NCI-H460 (cell line): ENCODE measurements at places on chromosomes 3 and 15. TPM values are rescaled to one million over a fixed set of nuclear protein-coding genes. Genes with fewer than 3 reads are reported as not detected.

DNA sequence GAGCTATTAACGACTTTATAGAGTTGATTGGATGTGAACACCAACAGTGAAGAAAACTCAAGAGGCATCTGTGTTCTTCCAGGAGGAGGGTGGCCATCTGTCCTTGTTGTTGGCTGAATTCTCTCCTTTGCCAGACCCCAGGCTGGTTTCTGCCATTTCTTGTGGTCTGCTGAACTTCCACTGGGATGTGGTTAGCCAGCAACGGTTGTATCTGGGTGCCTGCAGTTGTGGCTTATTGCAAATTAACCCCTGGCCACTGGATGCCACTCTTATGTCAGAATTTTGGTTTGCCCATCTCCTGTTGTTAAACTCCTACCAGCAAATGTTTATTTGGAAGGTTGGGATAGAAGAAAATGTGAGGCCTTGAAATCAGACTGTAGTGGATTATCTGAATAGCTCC is 163.6 kb upstream of the TBC1D5 start:
- no peak for DNase-seq

DNA sequence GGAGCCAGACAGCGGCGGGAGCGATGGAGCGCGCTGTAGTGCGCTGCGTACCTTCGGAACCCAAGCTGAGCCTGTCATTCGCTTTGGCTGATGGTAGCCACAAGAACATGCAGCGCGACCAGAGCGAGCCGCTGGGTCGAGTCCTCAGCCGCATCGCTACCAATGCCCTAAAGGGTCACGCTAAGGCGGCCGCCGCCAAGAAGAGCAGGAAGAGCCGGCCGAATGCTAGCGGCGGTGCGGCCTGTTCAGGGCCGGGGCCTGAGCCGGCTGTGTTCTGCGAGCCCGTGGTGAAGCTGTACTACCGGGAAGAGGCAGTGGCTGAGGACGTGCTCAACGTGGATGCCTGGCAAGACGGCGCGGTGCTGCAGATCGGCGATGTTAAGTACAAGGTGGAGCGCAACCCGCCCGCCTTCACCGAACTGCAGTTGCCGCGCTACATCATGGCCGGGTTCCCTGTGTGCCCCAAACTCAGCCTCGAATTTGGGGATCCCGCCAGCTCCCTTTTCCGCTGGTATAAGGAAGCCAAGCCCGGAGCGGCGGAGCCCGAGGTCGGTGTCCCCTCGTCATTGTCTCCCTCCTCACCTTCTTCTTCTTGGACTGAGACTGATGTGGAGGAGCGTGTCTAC is 498 bp downstream of the PDE12 start:
- no peak for DNase-seq

GRCh38 chr3:144109944-144110343 is 138.3 kb downstream of the DIPK2A start:
- no peak for DNase-seq

The ZNF774 gene
- 0.69 and 1.5 TPM in 2 replicates for total RNA-seq

DNA sequence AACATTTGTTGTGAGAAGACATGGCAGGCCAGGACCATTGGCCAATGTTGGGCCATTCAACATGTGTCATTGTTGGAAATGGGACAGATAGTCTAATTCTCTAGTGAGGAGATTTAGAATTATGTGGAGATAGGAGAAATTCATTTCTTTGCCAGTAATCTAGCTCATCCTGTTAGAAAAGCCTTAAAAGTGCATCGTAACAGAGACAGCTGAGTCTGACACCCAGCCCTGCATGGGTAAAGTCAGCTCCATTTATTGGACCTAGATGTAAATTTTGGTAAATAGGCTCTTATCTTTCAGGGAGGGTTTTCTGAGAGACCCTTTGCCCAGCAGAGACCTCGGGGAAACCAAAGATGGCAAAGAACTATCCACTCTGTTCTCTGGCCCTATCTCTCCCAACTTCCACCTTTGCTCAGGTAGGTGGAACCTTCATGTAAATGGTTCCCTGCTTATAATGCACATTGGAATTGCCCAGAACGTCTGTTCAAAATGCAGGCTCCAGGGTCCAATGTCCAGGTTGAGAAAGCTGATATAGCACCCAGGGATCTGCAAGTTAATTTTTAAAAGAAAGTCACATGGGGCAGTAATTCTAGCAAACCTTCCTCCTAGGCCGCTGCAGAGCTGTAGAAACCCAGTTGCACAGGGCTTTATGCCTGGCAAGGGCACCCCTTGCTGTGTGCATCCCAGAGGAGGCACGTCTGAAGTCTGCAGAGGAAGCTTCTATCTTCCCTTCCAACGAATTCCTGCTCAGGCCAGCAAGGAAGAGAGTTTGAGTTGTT is 365.9 kb upstream of the PROK2 start:
- DNase-seq = no peak

The SI gene
- not detected in 2 replicates for total RNA-seq

DNA sequence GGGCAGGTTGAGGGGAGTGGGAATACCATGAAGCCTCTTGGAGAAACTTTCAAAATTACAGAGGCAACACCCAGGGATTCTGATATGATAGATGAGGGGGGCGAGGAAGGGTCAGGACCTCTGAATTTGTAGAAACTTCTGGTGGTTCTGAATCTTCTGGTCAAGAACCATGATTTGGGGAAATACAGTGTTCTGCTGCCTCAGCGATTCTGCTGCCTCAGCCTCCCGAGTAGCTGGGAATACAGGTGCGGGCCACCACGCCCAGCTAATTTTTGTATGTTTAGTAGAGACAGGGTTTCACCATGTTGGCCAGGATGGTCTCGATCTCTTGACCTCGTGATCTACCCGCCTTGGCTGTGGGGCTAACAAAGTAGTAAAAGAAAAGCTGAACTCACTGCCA is 70.4 kb downstream of the MAGEF1 start:
- no peak for DNase-seq

GRCh38 chr15:73992594-73992898 is 451 bp upstream of the STOML1 start:
- DNase-seq = no peak

DNA sequence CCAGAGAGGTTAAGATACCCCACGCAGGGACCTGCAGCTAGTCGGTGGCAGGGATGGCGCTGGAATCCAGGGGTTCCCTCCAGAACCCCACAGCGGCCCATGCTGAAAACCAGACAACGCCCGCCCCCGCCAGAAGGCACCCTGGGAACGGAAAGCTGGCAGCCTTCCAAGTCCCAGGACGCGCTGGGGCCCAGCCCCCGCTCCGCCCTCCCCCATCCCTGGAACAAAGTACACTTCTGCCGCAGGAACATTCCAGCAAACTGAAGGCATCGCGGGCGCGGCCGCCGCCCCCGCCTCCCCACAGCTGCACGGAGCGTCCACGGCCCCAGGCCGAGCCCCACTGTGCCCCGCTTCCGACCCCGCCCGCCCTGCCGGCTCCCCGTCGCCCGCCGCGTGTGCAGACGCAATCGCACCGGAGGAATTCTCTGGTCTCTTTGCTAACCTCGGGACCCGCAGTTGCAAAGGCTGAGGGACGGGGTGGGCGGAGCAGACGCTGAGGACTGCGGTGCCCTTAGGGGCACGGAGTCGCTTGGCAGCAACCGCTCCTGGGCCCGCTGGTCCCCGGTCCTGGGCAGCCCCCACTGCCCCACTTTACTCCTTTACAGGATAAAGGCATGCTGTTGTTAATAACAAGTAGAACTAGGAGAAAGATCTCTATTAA is 44.8 kb upstream of the RNU6-1 start:
- peak; percentile 61 for DNase-seq

- peak; percentile 15 for DNase-seq
These were observed 212.1 kb downstream of the P3H2 start for GRCh38 chr3:189908646-189909045.

The STARD5 gene
- total RNA-seq = 0.40 and 0.89 TPM in 2 replicates

DNA sequence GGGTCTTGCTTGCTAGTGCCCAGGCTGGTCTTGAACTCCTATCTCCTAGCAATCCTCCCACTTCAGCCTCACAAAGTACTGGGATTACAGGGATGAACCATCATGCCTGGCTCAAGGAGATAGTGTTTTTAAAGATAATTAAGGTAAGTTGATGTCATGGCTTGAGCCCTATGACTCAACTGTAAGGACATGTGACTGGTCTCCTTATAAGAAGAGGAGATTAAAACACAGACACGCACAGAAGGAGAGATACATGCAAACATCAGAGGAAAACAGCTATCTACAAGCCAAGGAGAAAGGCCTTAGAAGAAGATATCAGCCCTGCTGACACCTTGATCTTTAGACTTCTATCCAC is 220.4 kb upstream of the GADL1 start:
- DNase-seq = no peak

The ARGFX gene
- total RNA-seq = not detected in 2 replicates

DNA sequence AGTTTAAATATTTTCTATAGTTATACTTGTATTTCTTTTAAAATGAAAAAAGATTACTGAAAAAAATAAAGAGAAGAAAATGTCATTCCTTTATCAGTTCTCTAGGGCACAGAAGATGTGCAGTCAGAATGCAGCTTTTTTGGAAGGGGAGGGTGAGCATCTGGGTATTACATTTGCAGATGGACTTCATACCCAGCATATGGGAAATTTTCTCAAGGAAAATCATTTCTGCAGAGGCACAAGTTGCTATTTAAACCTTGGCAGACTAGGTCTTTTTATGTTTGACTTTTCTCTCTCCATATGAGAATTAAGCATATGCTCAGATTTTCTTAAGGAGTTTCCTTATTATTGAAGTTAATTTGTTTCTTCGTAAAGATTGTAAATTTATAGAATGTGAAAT is 39.5 kb upstream of the ZNF385D start:
- no peak for DNase-seq

DNA sequence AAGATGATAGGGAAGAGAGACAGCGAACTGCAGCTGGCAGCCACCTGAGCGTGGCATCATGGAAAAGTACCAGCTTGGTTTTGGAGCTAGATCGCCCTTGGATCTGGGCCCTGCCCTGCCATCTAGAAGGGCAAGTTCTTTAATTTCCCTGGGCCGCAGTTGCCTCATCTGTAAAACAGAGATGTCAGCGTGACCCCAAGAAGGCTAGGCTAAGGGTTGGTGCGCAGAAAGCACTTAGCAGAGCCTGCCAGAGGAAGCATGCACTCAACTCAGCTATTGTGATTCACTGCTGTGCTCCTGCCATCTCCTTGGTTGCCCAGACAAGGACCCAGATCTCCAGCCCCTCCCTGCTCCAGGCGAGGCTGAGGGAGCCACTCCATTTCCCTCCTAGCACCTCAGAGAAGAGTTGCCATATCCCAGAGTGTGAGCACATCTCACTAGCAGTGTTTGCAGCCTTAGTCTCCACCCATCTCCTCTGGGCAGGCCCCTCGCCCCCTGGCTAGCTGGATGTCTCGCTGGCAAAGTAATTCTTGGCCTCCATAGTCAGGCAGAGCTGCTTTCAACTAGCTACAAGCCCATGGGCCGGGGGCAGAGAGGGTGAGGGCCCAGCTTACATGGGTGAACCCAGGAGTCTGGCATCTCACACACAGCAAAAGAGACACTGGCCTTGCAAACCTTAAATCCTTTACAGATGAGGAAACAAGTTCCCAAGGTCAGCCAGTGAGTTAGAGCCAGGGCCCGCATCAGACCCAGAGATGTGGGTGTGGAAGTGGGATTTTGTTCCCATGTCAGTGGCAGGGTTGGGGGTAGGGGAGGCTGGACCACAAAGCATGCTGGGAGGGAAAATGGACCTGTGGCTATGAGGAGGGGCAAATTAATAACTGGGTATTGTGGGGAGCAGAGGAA is 280.7 kb upstream of the TLE3 start:
- DNase-seq = no peak

The CAV3 gene
- not detected in 2 replicates for total RNA-seq

The SEMA3B gene
- total RNA-seq = 4.9 and 6.1 TPM in 2 replicates

GRCh38 chr3:125357032-125357658 is 18.0 kb downstream of the ZNF148 start:
- no peak for DNase-seq

DNA sequence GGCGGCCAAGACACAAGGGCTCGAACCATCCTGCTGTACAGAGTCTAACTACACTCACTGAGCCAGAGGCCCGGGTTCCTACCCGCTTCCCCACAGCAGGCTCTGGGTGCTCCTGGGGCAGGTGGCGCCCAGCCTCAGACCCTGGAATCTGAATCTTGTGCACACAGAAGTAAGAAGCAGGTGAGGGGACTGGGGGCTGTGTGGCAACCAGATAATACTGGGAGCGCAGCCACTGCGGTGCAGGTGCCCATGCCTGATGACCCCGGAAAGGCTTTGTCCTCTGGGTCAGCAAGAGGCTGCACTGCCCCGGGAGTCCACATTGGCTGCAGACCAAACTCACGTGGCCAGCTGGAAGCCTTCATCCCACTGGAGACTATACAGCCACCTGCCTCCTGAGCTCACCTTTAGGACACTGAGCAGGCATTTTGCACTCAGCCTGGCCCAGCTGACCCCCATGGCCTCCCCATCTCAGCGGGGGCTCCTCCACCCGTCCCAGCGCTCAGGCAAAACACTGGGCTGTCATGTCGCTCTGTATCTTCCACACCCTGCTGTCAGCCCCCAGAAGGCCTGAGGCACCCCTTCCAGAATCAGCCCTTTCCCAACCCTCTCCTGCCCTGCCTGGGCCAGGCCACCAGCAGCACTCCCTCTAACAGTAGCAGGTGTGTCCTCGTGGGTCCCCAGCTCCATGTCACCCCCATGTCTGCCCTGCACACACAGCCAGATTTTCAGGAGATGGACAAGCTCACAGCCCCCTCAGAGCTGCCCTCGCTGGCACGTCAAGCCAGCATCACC is 101.0 kb upstream of the IQSEC1 start:
- DNase-seq = no peak

DNA sequence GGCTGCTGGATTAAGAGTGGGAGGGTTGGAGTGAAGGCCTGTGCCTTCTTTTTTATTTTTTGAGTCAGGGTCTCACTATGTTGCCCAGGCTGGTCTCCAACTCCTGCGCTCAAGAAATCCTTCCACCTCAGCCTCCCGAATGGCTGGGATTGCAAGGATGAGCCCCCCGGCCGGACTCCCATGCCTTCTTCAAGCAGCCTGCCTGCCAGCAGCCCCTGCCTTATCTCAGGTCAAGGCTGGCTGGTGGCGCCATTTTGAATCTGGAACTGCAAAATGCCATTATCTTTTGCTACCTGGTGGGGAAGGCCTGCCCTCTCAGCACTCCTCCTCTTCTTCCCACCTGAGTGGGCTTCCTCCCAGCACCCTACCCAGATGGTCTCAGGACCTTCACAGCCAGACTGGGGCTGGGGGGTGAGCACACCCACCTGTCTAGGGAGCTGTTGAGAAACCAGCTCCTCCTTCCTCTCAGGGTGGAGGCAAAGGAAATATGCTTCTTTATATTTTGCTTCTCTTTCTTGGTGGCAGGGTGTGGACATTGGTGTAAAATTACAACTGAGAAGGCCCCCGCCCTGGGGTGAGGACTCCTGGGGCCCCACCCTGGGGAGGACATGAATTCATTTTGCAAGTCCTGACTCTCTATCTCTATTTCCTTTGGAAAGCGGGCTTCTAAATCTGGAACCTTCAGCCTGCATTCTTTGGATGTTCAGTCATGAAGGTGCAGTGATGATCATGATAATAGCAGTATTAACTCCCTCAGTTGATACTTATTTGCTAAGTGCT is 7.7 kb upstream of the FLNB start:
- DNase-seq = no peak

DNA sequence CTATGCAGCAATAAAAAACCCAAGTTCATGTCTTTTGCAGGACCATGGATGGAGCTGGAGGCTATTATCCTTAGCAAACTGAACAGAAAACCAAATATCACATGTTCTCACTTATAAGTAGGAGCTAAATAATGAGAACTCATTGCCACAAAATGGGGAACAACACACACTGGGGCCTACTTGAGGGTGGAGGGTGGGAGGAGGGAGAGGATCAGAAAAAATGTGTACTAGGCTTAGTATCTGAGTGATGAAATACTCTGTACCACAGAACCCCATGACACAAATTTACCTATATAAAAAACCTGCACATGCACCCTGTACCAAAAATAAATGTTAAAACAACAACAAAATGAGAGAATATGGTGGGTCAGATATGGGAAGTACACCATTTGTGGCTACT is 49.6 kb upstream of the AADACL2 start:
- DNase-seq = no peak

GRCh38 chr3:139122612-139123011 is 77.9 kb upstream of the PRR23C start:
- no peak for DNase-seq
